ENCODE measurements at places on chromosomes 4 and X.

DNA sequence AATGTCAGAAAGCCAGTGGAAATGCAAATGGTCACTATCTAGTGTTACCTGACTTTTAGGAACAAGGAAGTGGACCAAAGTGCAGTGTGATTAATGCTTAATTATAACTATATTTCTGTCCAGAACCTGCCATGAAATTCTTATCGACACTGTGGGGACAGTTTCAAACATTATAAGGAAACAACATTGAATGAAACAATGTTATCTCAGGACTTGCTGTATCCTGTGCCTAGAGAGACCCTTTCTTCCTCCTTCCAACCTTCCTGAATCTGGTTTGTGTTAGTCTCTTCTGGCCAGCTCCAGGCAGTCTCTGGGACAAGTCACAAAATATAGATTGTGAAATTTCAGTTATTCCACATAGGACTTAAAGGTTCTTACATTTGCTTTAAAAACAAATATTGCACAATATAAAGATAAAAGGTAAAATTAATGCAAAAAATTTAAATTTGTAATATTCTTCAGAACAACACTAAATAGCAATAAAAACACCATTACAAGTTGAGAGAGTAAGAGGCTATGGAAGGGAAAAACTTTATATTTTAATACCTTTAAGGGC is 203.4 kb downstream of the ZNF674 start:
- DNase-seq = no peak

GRCh38 chr4:138897811-138898226 is 117.8 kb upstream of the NOCT start:
- peak; percentile 68 for DNase-seq

DNA sequence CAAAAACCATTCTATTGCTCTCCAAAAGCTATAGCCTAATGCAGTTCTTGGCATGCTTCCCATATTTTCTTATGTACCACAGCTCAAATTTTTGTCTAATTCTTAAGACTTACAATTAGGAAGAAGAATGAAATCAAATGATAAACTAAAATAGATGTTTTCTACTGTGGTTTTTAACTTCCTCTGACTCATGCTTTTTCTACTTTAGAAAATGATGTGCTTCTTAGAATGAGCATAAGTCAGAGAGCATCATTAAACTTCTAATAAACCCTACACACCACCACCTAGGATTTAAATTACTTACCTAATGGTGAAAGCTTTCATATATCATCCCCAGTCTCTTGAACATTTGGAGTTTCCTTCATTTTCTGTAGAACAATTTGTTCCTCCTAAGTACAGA is 217.0 kb upstream of the NDST3 start:
- DNase-seq = peak; percentile 47

DNA sequence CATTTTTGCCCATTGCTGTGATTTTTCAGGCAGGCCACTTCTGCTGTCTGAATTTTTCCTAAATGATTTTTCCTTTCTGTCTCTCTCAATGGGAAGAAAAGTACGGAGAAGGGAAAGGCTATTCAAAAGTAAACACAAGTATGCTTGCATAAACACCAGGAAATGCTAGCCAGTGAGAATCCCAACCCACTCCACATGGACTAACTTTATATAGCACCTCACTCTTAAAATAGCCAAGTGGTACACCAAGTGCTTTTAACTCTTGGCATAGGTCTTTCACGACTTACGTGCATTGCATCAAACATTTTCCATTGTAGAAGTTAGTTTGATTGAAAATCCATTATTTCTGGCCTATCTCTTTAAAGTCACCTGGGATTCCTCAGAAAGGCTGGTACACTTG is 178.9 kb upstream of the SPANXN1 start:
- no peak for DNase-seq

- DNase-seq = peak; percentile 59
Observed at GRCh38 chrX:119093991-119094735, 21.4 kb downstream of the CT47C1 start.

DNA sequence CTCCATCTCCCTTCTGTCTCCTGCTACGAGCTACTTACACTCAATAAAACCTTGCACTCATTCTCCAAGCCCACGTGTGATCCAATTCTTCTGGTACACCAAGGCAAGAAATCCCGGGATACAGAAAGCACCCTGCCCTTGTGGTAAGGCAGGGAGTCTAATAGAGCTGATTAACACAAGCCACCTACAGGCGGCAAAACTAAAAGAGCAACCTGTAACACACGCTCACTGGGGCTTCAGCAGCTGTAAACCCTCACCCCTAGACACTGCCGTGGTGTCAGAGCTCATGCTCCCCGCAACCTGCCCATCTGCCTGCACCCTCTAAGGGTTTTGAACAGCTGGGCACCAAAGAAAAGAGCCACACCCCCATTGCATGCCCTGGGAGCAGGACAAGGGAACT is 755.4 kb upstream of the HTR2C start:
- DNase-seq = no peak

DNA sequence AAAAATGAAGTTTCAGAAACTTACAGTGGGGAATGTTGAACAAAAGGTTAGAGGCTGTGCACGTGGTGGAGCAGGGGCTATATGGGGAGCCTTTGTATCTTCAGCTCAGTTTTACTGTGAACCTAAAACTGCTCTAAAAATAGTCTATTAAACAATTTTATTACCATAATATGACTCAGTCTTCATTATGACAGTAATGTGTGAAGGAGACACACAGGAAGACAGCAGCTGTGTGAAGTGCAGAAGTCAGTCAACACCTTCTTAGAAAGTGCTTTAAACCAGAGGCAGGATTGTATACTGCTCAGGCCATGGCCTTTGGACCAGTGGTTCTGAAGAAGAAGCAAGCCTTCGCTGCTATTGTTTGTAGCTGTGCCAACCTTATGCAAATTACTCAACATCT is 89.7 kb downstream of the ARHGAP10 start:
- no peak for DNase-seq

DNA sequence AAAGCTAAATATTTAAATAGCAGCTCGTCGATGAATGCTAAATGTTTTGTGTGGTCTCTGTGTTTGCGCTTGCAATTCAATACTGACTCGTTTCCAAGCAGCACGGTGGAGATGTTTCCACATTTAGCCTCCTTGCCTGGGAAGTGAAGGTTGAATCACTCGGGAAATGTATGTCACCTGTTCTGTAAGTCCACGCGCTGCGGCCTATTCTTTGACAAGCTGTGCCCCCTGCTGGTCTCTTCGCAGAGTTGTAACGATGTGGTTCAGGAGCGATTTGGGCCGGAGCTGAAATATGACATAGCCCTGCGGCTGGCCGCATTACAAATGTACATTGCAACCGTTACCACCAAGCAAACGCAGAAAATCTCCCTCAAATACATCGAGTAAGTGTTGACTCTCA is 89.6 kb upstream of the PRPS2 start:
- peak; percentile 92 for DNase-seq

GRCh38 chr4:24999392-25000089 is 31.2 kb downstream of the LGI2 start:
- no peak for DNase-seq

DNA sequence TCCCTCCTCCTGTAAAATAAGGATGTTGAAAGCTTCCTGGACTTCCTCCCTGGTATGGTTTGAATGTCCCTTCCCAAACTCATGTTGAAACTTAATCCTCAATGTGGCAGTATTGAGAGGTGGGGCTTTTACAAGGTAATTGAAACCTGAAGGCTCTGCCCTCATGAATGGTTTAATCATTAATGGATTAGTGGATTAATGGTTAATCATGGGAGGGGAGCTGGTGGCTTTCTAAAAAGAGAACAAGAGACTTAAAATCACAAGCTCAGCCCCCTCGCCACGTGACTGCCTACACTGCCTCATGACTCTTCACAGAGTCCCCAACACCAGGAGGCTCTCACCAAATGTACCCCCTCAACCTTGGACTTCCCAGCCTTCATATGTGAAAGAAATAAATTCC is 124.6 kb upstream of the ANXA3 start:
- DNase-seq = no peak

DNA sequence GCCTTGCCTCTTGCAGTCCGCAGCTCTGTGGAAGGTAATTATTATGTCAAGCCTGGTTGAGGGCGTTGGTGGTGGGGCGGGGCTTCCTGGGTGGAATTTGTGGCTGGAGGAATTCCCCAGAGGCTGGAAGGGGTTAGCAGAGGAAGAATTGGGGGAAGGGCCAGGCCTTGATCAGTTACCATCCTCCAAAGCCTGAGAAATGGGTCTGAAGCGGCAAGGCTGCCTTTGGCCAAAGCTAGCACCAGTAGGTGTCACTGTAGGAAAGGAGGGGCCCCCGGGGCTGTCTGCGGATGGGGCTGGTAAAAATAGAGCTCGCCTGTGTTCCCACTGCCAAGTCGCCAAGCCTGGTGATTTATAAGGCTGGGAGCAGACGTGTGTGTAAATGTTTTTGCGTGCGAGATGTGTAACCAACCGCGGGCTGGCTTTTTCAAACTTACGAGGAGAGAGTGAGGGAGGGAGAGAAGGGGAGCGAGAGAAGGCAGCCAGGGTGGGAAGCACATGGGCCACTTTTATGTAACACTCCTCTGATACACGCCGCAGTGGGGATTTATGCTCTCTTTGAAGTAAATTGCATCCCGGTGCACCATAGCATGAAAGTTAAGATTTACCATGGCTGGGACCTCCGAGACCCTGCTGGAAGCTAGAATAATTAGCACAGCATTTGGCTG is 367.0 kb downstream of the BCOR start:
- DNase-seq = peak; percentile 88

DNA sequence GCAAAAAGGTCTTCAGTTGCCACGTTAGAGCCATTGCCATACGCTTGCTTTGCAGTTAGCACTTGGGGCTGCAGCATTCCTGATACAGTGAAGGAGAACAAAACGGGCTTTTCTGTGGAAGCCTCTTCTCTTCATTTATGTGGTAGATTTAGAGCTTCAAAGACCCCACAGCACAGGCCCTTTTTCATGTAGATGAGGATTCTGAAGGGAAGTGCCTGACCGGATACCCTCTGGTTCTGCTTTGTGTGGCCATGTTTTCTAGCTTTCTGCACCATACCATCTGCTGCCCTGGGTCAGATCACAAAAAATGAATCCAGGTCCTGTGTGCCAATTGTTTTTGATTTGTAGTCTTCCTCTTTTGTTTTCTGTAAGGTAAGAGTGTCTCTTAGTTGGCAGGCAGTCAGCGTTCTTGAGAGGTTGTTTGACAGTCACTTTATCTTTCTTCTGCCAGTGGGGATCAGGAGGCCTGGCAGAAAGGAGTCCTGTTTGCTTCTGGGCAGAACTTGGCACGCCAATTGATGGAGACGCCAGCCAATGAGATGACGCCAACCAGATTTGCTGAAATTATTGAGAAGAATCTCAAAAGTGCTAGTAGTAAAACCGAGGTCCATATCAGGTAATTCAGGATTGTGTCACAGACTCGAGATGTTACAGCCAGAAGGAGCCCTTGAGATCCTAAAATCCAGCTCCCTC is 7.7 kb downstream of the LAP3 start:
- no peak for DNase-seq

DNA sequence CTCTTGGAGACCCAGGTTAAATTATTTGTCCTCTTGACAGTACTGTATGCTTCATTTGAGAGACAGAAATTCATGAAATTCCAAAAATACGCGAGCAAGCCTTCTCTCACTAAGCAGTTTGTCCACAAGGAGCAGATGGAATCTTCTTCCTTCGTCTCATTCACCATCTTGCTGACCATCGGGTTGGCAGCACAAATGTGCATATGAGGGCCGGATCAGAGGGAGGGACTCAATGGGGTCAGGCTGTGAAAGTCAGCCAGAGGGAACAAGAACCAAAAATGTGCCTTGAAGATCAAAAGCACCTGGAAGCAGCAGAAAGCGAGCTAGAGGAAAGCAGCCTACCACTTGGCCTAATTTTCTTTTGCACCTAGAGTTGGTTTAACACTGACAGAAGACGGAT is 16.4 kb downstream of the NHSL2 start:
- no peak for DNase-seq

- DNase-seq = peak; percentile 70
Observed at GRCh38 chr4:145483514-145483913, 1.9 kb downstream of the SMAD1 start.

- peak; percentile 43 for DNase-seq
Observed at GRCh38 chr4:14787894-14788293, 214.4 kb upstream of the CPEB2 start.

DNA sequence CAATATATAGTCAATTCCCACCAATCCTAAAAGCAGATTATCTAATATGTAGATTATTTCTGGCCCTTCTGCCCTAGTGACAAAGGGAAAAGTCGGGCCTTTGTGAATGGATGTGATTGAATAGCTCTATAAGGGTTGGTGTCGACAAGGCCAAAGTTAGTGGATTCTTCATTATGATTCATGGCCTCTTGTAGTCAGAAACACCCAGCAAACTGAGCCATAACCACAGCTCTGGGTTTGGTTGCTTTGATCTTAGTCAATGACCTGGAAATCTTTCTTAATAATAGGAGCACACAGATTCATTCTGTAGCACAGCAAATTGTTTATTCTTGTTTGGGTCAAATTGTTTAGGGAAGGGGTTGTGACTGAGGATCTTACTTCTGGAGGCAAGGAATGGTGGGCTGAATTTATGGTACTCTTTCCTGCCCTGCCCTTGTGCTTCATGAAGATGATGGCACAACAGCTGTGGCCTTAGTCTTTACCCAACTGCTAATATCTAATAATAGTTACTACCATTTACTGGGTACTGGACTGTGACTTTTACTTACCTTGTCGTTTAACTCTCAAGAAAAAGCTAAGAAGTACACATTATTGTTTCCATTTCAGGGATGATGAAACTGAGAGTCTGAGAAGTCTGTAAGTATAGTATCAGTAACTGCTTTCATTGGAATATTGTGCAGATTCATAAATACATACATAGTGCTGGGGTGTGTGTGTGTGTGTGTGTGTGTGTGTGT is 74.0 kb downstream of the AFF2 start:
- DNase-seq = no peak

DNA sequence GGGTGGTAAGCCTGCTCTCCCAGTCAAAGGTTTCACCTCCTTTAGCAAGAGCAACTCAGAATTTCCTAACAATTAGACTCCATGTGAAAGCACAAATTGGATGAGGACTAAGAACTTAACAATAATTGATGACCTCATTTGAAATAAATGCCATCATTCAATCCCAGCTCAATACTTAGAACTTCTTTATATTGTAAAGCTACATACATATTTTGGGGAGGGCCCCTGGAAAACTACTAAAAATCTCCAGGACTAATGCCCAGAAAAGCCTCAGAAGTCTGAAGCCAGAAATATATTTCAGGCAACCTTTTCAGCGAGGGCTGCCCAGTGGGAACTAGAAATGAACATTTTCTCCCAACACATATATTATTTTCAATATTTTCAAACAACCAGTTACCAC is 38.1 kb downstream of the AMOT start:
- no peak for DNase-seq

GRCh38 chr4:13178621-13179020 is 305.5 kb downstream of the RAB28 start:
- peak; percentile 11 for DNase-seq

GRCh38 chr4:159497936-159498335 is 395.1 kb downstream of the RAPGEF2 start:
- peak; percentile 67 for DNase-seq

- peak; percentile 78 for DNase-seq
Observed at GRCh38 chr4:140755774-140756318, 339 bp downstream of the TBC1D9 start.

DNA sequence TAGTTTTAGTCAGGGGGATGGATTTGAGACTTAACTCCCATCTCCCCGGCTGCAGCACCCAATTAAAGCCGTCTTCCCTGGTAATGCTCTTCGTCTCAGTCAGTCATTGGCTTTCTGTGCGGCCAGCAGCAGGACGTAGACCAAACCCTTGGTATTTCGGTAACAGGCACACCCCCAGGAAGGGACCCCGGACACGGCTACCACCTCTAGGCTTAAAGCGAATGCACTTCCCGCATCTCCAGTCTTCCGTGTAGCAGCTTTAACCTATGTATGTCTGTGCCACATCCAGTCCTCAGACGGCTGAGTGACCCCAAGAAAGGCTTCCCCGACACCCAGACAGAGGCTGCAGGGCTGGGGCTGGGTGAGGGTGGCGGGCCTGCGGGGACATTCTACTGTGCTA is 1.5 kb upstream of the CTAG2 start:
- DNase-seq = no peak
